T-helper 22 cell (primary cell): ENCODE measurements at places on chromosomes 12 and 14.

DNA sequence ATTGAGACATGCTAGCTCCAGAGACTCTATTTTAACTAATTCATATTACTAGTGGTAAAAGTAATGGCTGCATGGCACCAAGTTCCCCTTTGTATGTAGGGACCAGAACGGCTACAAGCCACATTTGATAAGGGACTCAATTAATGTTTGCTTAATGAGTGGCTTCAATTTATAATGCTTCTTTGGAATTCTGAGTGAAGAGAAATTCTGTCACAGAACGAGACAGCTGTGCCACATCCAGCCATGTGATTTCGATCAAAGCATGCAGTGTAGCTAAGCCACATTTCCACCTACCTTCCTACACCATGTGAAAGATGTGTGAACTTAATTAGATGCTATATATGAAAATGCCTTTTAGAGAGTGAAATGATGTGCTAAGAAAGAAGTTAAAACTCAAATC lies 217.4 kb downstream of the ACSS3 start:
- no peak for DNase-seq

GRCh38 chr12:121915841-121916321 lies 2.5 kb upstream of the CFAP251 start:
- no peak for DNase-seq

- DNase-seq, result no peak
These were observed 28.3 kb downstream of the DEGS2 start for GRCh38 chr14:100131181-100131580.

DNA sequence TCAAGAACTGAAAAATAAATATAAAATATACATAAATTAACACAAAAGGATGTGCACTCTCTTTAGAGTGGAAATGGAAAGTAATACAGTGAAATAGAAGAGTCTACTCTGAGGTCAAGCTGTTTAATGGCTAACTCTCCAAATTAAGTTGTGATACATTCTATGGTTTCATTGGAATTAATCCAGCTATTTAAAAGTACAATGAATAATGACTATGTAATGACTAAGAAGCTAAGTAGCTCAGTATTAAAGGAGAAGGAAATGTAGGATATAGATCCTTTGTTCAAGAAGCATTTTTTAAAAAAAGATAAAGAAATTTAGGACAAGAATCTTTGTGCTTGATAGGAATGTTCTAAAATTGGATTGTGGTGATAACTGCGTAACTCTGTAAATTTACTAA lies 85.3 kb downstream of the LRP6 start:
- DNase-seq, result no peak

DNA sequence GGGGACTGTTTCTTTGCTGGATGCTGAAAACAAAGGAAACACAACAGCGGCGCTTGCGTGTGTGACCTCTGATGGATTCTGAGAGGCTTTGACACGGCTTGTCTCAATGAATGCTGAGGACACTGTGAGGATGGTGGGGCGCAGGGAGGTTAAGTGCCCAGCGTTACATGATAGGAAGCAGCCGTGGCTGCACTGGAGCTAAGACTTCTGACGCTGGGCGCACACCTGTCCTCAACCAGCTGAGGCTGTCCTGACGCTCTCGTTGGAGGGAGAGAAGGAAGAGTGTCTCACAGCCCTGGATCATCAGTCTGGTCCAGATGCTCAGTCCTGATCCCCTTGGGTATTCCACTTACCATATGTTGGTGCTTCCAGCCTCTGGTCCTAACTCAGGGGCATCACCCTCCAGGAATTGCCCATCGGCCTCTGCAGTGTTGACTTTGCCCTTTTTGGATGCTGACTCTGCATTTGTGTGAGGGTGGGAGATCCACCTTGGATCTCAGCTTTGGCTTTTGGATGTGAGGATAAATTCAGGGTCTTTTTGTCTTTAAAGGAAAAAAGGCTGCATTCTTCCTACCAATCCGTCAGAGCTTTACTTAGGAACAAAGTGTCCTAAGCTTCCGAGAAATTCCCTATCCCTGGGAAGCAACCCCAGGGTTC lies 125.2 kb downstream of the ZNF664 start:
- DNase-seq, result no peak

DNA sequence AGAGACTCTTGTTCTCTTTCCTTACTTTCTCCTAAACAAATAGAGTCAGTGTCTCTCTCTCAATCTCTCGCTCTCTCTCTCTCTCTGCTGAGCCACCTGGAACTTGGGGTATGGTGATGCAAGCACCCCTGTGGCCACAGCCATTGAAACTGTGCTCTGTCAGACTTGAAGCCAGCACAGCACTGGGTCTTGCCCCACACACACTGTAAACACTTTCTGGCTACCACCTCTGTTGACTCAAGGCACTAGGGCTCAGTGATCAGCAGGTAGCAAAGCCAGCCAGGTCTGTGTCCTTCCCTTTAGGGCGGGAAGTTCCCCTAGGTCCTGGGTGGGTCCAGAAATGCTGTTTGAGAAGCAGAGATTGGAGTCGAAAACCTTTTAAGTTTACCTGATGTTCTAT lies 125.9 kb upstream of the GARIN6 start:
- no peak for DNase-seq

GRCh38 chr12:107178776-107179175 lies 85.4 kb upstream of the CRY1 start:
- DNase-seq, result no peak
